ENCODE measurements at places on chromosomes 7 and 10. TPM values are rescaled to one million over a fixed set of nuclear protein-coding genes. Genes with fewer than 3 reads are reported as not detected.

TFR2 gene
- total RNA-seq = 0.71 TPM

NEUROD6 gene
- not detected for total RNA-seq

STOX1 gene
- 0.14 TPM for total RNA-seq

LRGUK gene
- not detected for total RNA-seq

PON3 gene
- total RNA-seq = not detected

Data from airway epithelial cell (primary cell).